CD4-positive, alpha-beta T cell treated with Interferon gamma for 1 hour (primary cell): ENCODE measurements at places on chromosomes 5 and 9.

DNA sequence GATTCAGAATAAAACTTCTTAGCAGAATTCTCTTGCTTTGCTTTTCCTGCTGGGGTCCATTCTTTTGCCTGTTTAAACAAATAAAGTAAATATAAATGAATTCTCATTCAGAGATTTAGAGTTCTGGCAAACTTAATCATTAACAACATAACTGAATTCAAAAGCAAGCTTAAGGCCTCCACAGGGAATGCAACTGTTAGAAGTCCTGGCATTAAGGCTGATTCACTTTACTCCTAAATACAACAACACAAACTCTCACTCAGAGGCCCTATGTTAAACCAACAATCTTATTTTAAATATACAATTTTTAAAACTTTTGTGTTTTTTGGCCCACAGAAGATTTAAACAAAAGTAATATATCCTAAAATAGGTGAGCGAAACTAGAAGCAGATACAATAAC lies 178.3 kb downstream of the AP3B1 start:
- no peak for DNase-seq

DNA sequence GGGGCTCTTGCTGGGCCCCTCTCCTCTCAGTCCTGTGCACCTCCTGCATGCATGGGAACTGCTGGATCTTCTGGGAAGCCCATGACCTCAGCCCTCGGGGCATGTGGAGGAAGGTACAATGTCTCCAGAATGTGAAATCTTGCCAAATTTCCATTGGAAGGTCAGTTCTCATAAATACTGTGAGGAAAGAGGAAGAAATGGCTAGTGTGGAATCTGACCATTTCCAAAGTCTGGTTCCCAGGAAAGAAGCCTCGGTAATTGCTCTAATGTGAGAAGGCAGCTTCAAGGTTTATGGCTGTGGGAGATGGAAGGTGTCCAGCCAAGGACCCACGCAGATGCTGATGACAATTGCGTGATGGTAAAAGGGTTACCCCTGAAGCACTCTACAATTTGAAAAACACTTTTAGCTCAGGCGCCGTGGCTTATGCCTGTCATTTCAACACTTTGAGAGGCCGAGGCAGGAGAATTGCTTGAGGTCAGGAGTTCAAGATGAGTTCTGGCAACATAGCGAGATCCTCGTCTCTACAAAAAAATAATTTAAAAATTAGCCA lies 8.1 kb upstream of the IL17B start:
- no peak for DNase-seq

GRCh38 chr5:132476876-132477781 lies 13.4 kb downstream of the IRF1 start:
- DNase-seq = peak; percentile 49

DNA sequence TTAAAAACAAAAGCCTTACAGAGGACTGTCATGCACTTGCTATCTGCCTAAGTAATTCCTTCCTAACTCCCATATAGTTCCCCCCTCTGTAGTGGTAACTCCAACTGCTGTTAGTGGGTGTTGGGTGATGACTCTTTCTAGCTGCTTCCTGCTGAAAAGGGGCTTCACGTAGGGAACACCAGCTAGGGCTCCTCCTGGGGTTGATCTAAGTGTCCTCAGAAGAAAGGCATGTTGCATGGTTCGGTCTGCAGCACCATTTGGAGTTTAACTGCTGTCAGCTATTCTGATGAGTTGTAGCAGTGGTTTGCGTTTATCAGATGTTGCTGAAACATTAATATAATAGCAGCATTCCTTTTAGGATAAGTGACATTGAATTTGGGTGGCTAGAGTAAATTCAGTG lies 281.9 kb upstream of the TUSC1 start:
- no peak for DNase-seq

- no peak for DNase-seq
Observed at GRCh38 chr5:112473989-112474388, 54.9 kb upstream of the EPB41L4A start.

- DNase-seq = peak; percentile 55
Observed at GRCh38 chr9:91162784-91163443, 198.8 kb downstream of the AUH start.

GRCh38 chr5:96381526-96381925 lies 51.5 kb downstream of the PCSK1 start:
- no peak for DNase-seq

- DNase-seq = no peak
Observed at GRCh38 chr9:112608851-112609250, 109.1 kb downstream of the INIP start.

DNA sequence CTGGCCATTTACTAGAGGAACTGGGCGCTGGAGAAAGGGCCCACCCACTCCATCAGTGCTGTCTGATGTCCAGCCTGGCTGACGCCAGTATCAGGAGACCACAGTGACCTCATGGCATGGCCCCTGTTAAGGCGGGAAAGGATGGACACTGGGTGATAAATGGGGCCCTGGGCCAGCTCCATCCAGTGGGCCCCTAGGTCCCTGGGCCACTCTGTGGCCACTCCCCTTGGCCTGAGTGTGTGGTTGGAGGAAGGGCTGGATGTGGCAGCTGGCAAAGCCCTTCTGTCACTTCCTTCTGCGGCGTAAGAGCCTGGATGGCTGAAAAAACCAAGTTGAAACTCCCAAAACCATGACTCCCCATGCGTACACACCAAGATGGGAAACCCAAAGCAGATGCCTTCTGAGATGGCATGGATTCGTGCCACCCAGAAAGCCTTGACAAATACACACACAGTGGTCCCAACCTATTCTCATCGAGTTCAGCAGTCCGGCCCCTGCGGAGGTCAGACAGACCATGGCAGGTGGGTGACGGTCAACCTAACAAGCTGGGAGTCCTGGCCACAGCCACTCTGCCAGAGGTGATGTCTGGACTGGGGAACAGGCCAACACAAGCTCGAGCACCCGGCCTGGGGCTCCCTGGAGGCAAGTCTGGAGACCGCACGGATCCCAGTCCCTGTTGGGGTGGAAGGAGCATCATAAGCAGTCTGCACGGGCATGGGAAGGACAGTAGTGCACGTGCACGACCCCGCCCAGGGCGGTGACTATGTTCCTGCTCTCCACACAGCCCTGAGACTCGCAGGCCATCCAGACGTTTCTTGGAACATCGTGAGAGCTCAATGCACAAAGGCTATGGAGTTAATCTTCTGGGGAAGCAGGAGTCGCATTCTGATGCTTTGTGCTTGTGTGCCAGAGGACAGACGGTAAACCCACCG lies 45.2 kb upstream of the NOTCH1 start:
- DNase-seq = no peak

DNA sequence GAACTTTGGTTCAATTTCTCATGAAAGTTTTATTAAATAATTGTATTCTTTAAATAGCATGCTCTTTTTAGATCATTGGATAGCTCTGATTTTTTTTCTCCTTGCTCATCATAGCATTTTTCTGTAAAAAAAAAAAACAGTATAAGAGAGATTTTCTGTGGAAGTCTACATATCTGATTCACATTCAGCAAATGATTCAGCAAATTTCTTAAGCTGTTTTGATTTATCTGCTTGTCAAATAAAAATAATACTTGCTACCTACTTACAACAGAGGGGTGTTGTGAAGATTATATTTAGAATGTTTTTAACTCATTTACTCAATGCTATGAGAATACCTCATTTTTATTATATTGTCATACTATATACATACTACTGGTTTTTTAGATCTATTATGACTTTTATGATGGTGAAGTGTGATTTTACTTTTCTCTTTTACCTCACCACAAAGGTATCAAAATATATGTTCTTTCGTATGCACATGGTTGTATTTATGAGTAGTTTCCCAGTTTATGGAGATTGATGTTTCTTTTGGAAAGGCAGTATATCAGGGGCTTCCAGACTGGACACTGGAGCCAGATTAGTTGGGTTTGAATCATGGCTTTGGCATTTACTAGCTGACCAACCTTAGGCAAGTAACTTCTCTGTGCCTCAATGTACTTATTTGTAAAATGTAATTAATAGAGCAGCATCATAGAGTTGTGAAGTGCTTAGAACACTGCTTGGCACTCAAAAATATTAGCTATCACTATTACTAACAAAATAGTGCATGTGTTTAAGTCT lies 25.5 kb downstream of the TNPO1 start:
- no peak for DNase-seq

DNA sequence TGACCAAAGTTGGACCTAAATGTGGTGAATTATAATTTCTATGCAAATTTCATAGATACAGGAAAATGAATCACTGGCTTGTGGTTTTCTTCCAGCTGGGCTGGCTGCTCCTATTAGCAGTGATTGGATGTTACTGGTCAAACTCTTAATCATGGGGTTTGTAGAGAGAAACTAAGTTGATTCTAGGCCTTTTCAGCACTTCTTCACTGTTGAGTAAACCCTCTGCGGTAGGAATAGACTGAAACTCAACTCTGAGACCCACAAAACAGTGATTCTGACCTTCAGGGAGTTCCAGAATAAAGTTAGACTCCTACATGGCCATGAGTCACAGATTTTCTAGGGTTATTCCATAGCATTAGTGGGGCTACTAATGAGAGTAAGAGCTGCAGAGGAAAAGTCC lies 47.9 kb upstream of the FKTN start:
- DNase-seq = no peak

GRCh38 chr5:53490747-53491146 lies 10.3 kb downstream of the FST start:
- DNase-seq = no peak

DNA sequence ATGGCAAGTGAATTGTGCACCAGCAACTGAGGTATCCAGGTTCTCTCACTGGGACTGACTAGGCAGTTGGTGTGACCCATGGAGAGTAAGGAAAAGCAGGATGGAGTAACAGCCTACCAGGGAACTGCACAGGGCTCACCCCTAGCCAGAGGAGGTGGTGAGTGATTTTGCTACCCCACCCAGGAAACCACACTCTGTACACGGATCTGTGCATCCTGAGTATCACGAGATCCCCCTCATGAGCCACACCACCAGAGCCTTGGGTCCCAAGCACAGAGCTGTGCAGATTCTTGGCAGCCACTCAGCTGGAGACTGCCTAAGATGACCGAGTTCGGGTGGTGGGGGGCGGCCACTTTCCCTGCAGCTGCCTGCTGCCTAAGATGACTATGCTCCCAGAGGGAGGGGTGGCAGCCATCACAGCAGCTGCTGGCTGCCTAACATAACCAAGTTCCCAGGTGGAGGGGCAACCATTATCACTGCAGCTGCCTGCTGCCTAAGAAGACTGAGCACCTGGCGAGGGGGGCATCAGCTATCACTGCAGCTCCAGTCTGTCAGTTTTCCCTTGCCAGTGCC lies 48.4 kb upstream of the EFNA5 start:
- no peak for DNase-seq

GRCh38 chr5:138610918-138611677 lies 35.9 kb upstream of the HSPA9 start:
- no peak for DNase-seq

DNA sequence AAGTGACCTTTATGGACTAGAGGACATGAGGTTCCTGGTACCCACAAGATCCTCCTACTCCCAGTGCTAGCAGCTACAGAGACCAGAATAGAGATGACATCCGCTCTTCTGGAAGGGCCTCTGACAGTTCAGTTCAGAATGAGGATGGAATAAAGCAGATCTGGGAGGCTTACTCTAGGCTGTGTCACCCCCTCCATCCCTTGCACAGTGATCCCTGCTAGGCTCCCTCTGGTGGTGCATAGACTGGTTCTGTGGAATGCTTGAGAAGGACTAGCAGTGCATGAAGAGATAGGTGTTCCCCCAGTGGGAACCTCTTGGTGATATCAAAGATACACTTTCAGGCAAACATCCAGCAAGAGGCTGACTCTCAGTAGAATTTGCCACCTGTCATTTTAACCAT lies 83.0 kb downstream of the NPR3 start:
- no peak for DNase-seq

GRCh38 chr5:80895523-80895922 lies 64.6 kb upstream of the RASGRF2 start:
- DNase-seq = no peak

GRCh38 chr5:152477536-152477935 lies 72.5 kb upstream of the NMUR2 start:
- DNase-seq = no peak

GRCh38 chr5:115584501-115584900 lies 17.8 kb downstream of the TICAM2 start:
- DNase-seq = no peak

- peak; percentile 50 for DNase-seq
Observed at GRCh38 chr9:35859310-35859989, 10.8 kb downstream of the OR13J1 start.

- DNase-seq = no peak
Observed at GRCh38 chr5:170627271-170627670, 123.5 kb downstream of the KCNIP1 start.

GRCh38 chr9:96047741-96048103 lies 172.2 kb downstream of the ERCC6L2 start:
- DNase-seq = no peak

DNA sequence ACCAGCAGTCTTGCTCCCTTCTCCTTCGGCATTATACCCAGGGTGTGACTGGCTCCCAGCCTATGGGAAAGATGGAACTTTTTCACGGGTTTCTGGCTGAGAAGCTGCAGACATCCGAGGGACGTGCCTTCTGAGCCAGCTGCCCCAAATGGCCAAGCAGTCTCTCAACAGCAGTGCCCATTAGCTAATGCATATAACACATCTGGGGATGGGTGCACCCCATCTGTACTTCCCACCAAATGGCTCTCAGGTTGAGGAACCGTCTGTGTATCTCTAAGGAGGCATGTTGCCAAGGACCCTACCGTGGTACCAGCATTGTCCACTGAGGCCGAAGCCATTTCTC lies 25.0 kb downstream of the C5orf15 start:
- DNase-seq = no peak
